ENCODE measurements at places on chromosomes 4 and X.

DNA sequence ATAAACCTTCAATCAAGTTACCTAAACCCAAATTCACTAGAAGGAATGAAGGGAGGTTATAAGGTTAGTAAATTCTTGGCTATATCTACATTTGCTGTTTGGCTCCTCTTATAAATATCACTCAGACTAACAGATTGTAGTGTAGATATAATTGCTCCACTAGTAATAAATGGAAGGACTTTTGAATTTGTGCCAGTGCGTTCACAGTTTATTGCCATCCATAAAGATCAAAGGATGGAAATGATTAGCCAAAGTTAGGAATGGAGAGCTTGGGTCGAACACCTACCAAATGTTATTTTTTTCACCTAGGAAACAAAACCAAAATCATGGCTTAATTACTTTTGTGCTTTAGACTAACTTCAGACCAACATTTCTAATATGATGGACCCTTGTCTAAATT lies 9.2 kb downstream of the DTHD1 start:
- no peak for DNase-seq

DNA sequence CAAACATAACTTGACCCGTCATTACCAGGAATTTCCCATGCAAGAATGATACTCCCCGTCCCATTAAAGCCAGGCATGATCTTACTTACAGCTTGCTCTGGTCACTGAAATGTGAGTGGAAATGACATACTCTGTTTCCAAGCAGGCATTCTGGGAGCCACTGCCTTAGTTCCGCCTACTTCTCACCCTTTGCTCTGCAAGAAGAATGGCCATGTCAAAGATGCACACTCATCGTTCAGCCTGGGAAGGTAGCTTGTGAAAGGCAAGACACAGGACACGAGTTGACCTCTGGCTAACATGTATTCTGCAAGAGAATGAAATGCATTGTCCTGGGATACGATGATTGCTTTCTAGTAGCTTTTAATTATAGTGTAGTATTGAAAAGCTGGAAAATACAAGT lies 1144.4 kb downstream of the NLGN4X start:
- DNase-seq = no peak

GRCh38 chr4:8516996-8517550 lies 63.1 kb upstream of the GPR78 start:
- DNase-seq = no peak

- DNase-seq = no peak
Observed at GRCh38 chrX:1591863-1592469, 562 bp downstream of the AKAP17A start.

GRCh38 chrX:39654183-39654925 lies 443.4 kb downstream of the BCOR start:
- no peak for DNase-seq

DNA sequence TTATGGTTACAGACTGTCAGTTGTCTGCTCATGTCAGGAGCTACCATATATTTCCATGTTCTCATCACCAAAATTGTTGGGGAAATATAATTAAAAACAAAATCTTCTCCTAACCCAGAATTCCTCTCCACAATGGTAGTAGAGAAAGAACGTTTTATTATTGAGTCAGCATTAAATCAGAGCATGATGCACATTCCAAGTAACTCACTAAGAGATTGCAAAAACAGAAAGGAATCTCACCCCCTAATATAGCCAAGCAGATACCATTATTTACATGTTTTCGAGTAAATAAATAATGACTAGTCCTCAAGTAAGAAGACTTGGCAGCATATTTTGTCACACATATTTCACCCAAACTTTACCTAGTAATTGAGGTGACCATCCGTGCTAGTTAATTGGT lies 36.2 kb upstream of the ARHGEF6 start:
- no peak for DNase-seq

DNA sequence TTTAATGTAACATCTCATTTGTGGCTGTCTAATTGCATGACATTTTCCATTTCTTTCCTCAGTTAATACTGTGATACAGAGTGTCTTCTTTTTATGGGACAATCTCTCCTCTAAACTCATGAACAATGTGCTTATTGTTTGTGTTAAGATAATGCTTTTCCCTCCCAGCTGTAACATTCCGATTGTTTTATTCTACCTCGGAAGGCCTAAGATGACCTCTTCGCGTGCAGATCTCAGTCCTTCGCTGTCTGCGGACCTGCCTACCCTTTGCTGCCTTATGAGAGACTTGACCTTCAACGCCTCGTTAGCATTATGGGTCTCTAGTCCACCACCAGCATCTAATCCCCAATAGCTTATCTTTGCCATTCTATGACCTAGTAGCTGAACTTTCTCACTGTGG lies 29.8 kb upstream of the ZFP42 start:
- DNase-seq = no peak

Measured in keratinocyte (primary cell).